Gastroesophageal sphincter (tissue), 4 donors: ENCODE measurements at places on chromosomes 1 and 21. TPM values are rescaled to one million over a fixed set of nuclear protein-coding genes. Genes with fewer than 3 reads are reported as not detected.
A peak's percentile ranks its signal among the peaks of the same experiment; 100 is the strongest.

CLCA2 gene
- total RNA-seq: 0.19 TPM

TMIGD3 gene
- total RNA-seq: 3.2 TPM

ARHGEF19 gene
- total RNA-seq: 2.8 TPM

NBPF4 gene
- total RNA-seq: not detected

SH3BP5L gene
- total RNA-seq: 21.9 TPM

HSD3B1 gene
- total RNA-seq: not detected

XCL1 gene
- not detected for total RNA-seq

CNR2 gene
- total RNA-seq: not detected

PDPN gene
- total RNA-seq: 20.1 TPM

ATAD3C gene
- 0.94 TPM for total RNA-seq

ANKRD65 gene
- 8.7 TPM for total RNA-seq

LCE2B gene
- not detected for total RNA-seq

FMO2 gene
- 37.3 TPM for total RNA-seq

KRTAP24-1 gene
- total RNA-seq: not detected

RNU1-3 gene
- total RNA-seq: under 0.01 TPM

PLXNA2 gene
- 33.3 TPM for total RNA-seq

TNFRSF4 gene
- 1.3 TPM for total RNA-seq

NHLH1 gene
- total RNA-seq: not detected

CCDC190 gene
- not detected for total RNA-seq

OR2L3 gene
- not detected for total RNA-seq

NECTIN4 gene
- not detected for total RNA-seq

TMEM200B gene
- total RNA-seq: 39.7 TPM

DNA sequence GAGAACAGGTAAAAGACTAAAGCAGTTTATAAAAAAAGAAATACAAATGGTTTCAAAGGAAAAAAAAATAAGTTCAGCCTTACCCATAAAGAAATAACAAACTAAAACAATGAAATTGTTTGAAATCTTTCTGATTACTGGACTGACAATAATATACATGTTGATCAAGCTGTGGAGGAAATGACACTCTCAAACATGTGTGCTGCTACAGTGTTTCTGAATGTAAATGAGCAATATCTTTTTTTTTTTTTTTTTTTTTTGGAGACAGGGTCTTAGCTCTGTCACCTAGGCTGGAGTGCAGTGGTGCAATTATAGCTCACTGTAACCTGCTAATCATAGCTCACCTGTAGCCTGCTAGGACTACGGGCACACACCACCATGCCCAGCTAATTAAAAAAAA is 6.5 kb downstream of the EPS15 start:
- no peak for ATAC-seq

GRCh38 chr21:42123219-42123908 is 52.2 kb downstream of the UMODL1 start:
- ATAC-seq: no peak

DNA sequence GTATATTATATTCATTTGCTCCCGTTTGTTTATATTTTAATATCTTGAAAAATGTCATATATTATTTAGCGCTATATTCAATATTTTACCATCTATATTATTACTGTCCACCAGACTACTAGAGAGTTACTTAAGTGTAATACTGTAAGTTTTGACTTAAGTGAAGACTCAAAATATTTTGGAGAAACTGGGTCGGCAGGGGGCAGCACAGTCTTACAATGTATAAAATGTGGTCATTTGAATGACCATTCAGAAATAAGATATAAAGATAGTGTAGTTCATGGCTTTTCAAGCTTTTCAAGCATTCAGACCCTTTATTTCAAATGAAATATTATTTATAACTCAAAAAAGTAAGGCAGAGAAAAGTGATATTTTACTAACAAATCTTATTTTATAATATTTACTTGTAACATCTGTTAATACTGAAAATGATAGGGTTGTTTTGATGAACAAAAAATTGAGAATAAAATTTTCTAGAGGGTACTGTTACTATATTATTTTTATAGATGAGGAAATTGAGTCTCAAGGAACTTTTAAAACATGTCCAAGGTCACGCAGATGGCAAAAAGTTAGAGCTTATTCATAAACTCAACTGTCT is 89.0 kb upstream of the SERTAD4 start:
- no peak for ATAC-seq

DNA sequence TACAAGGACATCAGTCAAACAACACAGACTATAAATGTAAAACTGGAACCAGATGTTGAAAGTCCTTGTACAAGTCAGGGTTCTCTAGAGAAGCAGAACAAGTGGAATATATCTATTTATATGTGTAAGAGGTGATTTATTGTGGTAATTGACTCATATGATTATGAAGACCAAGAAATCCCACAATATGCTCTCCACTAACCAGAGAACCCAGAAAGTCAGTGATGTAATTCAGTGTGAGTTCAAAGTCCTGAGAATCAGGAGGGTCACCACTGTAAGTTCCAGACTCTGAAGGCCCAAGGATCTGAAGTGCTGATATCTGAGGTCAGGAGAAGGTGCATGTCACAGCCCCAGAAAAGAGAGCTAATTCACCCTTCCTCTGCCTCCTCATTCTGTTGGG is 57.0 kb downstream of the LRRC53 start:
- ATAC-seq: no peak

- ATAC-seq: peak; percentile 74
These were observed 20.8 kb upstream of the MACF1 start for GRCh38 chr1:39183503-39184353.

DNA sequence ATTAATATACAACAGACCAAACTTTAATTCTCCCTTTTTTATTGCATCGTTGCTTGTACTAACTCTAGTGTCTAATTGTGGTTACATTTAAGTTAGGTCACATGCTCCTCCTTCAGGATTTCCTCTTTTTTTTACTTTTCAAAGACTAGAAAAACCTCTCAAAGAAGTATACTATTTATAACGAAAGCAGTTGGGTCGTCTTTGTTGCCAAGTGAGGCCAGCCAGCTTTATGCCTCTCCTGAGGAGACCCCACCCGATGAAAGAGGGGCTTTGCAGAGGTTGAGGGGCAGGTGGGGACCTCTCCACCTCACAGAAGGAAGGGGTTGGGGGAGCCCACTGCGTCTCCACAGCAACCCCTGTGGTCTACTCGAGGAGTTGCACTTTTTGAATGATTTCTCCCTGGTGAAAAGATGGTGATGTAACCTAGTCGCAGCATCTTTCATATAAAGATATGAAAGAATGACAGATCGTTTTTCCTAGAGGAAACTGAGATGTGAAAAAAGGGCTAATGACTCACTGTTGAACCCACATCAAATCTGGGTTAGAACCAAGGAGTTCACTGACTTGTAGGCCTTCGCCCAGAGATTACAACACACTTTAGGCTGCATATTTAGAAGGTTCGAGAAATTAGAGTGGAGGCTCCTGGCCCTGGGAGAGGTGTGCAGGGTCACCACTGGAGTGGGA is 6.4 kb downstream of the TGFB2 start:
- peak; percentile 78 for ATAC-seq

DNA sequence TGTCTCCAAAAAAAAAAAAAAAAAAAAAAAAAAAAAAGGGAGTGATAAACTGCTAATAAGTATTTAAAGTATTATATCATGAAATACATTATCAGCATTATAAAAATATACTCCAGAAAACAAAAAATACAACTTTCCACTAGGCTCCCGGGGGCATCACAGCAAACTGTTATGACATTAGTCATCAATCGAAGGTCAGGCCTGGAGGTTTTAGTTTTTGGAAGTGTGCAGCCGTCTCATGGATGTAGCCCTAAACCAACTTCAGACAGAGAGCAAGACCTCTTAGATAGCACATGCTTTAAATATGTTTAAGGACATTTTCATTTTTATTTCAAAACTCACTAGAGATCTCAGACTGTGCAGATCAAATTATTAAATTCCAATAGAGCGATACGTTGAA is 106.3 kb downstream of the RERE start:
- no peak for ATAC-seq

- ATAC-seq: no peak
These were observed 55.9 kb downstream of the CD58 start for GRCh38 chr1:116514708-116515525.

DNA sequence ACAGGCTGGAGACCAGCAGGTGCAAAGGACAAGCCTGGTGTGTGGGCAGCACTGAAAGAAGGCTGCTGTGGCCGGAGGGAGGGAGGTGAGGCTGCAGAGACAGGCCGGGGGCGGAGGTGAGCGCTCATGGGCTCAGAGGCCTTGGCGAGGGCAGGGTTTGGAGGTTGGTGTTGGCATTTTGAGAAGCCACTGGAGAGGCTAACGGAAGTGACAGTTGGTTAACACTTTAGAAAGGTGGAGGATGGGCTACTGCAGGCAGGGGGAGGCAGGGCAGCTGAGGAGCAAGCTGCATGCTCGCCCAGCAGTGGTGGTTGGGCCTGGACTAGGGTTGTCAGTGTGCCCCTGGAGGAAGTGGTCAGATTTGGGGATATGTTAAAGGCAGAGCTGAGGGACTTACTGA is 37.5 kb downstream of the QSOX1 start:
- no peak for ATAC-seq

GRCh38 chr1:150021191-150021694 is 10.7 kb upstream of the OTUD7B start:
- no peak for ATAC-seq

- ATAC-seq: no peak
These were observed 82.2 kb upstream of the DMRTA2 start for GRCh38 chr1:50505427-50505826.

GRCh38 chr1:15106608-15107007 is 46.9 kb upstream of the TMEM51 start:
- ATAC-seq: no peak

- ATAC-seq: no peak
These were observed 66.0 kb downstream of the TMEM200B start for GRCh38 chr1:29057700-29058099.

- no peak for ATAC-seq
These were observed 176.3 kb upstream of the C1orf174 start for GRCh38 chr1:4076346-4076745.

- peak; percentile 3 for ATAC-seq
These were observed 31.1 kb downstream of the MRAP start for GRCh38 chr21:32329776-32330175.

- no peak for ATAC-seq
These were observed 10.4 kb downstream of the BARHL2 start for GRCh38 chr1:90706437-90707362.

DNA sequence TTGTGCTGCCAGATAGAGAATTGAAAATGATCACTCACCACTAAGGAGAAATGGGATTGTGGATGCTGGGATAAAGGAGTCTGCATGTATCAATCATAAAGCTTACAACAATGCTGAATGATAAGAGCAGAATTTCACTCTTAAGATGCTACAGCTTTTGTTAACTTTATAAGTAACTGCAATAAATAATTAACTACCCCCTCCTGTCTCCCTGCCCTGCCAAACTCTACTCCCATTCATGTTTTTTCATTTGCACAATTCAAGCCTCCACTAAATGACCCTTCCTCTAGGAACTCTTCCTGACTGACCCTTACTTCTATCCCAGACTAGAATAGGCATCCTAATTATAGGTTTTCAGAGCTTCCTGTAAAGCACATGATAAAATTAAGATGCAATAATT is 14.9 kb downstream of the MTF1 start:
- ATAC-seq: no peak

DNA sequence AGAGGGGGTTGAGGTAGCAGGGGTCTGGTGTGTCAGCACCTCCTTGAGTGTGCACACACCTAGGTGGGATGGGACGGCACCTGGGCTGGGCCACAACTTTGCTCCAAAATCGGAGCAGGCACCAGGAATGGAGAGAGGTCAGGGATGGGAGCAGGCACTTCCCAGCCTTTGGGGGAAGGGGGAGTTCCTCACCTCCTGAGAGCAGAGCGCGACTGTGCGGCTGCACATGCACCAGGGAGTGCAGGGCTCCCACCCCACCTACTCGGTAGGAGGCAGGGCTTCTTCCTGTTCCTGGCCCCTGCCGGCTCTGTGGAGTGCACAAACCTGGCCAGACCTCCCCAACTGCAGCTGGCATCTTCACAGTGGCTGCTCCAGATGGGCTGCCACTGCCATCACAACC is 399.3 kb downstream of the NCAM2 start:
- ATAC-seq: no peak

- ATAC-seq: peak; percentile 56
These were observed 18.0 kb downstream of the BMP8A start for GRCh38 chr1:39509360-39510009.

DNA sequence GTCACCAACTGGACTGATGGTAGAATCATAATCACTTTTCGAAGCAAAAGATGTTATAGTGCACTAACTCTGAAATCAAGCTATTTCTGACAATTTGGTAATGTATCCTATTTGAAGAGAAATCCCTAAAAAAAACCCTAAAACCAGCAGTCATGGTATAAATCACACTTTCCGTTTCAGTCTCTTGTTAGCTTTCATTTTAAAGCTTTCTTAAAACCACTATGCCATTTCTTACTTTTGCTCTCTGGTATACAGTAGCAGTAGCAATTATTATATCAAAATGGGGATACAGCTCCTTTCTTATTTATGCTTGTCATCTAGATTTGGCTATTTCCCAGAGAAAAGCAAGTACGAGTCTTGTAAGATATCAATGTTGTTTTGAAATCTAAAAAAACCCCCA is 323.3 kb downstream of the KCTD3 start:
- ATAC-seq: no peak
